ENCODE measurements at places on chromosomes 6 and 20.

GRCh38 chr6:66226109-66226508 is 519.1 kb upstream of the EYS start:
- no peak for DNase-seq

DNA sequence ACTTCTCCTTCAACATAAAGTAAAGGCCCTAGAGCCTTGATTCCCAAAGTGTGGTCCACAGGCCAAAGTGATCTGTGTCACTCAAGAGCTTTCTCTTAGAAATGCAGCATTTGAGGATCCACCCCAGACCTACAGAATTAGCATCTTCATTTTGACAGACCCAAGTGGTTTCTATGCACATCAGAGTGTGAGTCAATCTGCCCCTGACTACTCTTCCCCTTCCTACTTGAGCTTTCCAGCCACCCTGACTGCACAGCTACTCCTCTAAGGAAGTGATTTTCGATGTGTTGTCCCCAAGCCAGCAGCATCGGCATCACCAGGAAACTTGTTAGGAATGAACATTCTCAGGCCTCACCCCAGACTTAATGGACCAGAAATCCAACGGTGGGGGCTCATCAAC is 2.6 kb downstream of the MEP1A start:
- no peak for DNase-seq

DNA sequence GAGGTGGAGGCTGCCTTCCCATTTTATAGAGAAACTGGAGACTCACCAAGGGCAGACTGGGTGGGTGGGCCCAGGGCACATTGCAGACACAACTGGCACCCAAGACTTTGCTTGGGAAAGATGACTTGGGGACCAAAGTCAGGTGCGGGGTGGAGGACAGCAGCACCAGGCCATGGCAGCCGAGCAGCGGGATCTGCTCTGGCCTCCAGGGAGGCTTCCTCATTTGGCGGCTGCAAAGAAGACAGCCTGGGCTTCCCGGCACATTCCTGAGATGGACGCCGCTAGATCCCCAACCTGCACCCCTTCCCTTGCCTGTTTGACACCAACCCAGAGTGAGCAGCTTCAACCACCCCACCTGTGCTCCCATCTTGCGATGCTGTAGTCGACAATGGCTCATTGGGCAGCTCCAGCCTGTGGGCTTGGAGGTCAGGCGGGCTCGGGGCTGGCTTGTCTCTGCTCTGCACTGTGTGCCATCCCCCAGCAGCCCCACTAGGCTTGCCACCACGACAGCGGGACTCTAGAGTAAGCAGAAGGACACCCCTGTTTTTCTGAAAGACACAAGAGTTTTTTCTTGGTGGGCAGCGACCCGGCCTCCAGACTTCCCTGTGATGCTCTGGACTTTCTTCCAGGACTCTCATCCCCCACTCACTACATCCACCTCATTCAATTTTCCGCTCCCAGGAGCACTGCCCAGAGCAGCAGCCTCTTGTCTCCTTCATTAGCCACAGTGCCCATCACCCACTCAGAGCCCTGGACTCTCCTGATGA is 184.9 kb upstream of the CST7 start:
- DNase-seq: no peak

GRCh38 chr6:84645563-84646266 is 118.7 kb downstream of the TBX18 start:
- no peak for DNase-seq

DNA sequence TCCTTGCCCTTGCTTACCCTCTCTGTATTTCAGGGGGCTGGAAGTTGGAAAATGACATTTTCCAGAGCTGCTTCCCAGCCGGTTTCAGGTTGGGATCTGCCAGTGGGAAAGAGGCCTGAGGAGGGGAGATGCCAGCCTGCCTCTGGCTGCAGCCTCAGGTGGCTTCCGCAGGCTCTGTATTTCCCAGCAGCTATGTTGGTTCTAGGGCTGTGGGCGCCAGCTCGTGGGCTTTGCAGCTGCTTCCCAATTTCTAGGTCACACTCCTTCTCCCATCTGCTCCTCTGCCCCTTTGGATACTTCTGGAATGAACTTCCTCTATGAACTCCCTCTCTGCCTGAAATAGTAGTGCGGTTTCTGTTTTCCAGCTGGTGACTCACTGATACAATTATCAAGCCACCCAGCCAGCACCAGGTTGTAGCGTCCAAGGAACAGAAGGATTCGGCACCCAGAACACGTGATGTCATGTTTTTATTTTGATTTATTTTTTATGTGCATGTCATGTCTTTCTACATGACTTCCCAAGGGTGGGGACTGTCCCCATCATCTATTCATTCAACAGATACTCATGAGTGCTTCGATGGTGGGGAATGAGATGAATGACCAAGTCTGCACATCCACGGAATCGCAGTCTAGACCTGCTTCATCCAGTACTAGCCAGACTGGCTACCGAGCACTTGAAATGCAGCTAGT is 38.0 kb downstream of the TGM2 start:
- no peak for DNase-seq

GRCh38 chr6:128964233-128964755 is 81.4 kb downstream of the LAMA2 start:
- DNase-seq: no peak

DNA sequence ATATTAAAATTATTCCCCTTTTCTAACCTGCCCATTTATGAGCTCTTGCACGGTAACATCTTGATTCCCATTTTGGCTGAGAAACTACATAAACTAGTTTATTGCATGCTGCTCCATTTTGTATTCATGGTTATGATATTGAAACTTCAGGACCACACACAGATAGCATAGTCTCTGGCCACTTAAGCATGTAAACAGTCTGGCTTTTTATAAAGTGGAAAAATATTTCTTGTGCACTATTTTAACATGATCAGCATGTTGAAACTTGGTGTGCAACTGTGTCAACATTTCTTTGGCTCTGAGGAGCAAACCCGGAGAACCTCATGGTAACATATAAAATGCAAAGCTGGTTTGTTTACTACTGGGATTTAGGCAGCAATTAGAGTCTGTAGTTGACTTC is 70.7 kb downstream of the SLX4IP start:
- DNase-seq: no peak

DNA sequence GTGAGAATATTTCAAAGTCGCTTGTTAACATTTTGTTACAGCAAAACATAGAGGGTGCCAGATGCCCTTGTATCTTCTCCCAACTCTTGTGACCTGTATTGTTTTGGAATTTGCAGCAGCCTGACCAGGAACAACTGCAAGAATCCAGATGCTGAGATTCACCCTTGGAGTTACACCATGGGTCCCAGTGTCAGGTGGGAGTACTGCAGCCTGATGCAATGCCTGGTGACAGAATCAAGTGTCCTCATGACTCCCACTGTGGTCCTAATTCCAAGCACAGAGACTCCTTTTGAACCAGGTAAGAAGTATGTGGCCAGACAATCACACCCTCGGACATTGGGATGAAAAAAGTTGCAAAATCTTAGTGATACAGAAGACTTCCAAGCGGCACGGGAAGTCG is 79.6 kb upstream of the MAP3K4 start:
- no peak for DNase-seq

- no peak for DNase-seq
Measured at GRCh38 chr6:43019152-43019551, 2.3 kb upstream of the RRP36 start.

GRCh38 chr6:1901556-1901955 is 291.8 kb downstream of the FOXC1 start:
- DNase-seq: no peak

- DNase-seq: no peak
Measured at GRCh38 chr20:33232486-33233072, 3.2 kb upstream of the BPIFA1 start.

DNA sequence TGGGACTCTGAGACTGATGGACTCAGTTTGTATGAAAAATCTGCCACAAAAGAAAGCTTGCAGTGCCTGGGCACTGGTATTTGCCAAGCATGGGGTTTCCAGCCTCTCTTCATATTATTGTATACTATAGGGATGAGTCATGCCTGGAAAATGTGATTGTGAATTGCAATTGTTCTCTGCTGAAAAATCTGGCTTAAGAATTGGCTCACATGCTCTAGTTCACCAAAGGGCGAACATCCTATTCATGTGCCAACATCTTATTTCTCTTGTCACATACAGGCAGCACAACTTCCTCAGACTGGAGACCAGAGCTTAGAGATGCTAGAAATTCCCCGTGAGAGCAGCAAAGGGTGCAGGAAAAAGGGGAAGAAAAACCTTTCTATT is 103.6 kb upstream of the KCNK16 start:
- DNase-seq: no peak

- DNase-seq: no peak
Measured at GRCh38 chr6:158718461-158719046, 68.7 kb downstream of the SYTL3 start.

DNA sequence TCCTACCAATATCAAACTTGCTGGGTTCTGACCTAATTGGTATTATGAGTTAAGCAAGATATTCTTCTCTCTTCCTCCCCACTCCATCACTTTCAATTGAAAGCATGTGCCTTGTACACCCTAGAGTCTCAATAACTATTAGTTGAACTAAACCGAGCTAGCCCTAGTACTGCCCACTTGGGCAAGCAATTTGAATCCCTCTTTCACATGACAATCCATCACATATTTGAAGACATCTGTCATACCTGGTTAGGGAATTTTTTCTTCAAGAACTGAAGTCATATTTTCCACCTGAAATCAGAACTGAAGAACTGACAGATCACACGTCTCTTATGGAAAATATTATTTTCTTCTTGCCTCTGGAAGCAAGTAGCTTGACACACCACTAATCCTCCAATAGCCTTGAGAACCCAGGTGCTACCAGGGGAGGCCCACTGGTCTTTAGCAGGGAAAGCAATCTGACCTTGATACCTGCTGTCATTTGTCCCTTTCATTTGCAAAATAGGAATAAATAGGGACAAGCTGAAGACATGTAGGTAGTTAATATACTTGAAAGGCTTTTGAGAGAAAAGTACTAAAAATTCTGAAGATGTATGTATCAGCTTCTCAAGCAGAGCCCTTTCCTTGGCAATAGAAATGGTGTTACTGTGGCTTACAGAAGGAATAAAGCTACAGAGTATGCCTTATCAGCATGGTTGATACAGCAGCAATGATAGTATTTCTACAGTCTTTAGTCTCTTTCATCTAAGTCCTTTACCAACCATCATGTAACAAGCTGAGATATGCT is 71.4 kb downstream of the GJA10 start:
- DNase-seq: no peak

- no peak for DNase-seq
Measured at GRCh38 chr6:25058941-25059340, 123.2 kb upstream of the RIPOR2 start.

DNA sequence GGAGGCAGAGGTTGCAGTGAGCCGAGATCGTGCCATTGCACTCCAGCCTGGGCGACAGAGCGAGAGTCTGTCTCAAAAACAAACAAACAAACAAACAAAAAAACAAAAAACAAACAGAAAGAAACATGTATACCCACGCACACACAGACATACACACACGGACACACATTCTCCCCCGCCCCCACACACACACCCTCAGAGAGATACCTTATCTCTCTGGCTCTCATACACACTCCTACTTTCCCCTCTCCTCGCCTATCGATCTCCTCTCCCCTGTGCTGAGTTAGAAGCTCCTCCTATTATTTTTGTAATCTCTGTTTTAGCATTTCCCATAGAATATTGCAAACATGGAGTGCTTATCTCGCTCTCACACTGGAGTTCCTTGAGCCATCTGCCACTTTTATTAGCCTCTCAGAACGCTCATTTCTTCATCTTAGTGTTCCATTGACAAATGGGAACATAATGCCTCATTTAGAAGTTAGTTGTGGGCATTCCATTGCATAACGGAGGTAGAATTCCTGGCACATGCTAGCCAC is 144.2 kb upstream of the CITED2 start:
- no peak for DNase-seq

DNA sequence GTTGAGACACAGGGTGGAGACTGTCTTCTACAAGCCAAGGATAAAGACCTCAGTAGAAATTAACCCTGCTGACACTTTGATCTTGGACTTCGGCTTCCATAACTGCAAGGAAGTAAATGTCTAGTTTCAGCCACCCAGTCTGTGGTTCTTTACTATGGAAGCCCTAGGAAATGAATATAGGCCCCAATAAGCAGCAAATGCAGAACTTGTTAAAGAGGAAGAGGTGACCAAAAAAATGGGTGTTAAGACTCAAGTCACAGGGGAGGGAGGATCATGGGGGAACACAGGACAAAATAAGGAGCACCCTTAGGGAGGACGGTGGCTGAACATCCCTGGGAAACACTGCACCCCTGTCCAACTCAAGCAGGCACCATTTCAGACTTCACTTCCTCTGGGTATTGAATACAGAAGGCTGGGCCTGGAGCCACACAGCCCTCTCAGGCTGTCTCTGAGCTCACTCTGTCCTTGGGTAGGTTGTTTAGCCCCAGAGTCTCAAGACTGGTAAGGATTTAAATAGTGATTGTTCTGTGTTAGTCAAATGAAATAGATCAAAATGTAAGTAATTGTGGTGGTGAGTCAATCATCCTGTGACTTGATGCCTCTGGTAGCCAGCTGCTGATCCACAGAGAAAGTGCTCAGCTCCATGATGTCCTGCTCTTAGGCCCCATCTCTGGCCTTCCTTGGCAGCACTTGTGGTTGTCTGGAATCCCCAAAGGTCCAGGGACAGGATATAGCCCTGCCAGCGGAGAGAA is 30.5 kb upstream of the SIRPD start:
- DNase-seq: no peak

DNA sequence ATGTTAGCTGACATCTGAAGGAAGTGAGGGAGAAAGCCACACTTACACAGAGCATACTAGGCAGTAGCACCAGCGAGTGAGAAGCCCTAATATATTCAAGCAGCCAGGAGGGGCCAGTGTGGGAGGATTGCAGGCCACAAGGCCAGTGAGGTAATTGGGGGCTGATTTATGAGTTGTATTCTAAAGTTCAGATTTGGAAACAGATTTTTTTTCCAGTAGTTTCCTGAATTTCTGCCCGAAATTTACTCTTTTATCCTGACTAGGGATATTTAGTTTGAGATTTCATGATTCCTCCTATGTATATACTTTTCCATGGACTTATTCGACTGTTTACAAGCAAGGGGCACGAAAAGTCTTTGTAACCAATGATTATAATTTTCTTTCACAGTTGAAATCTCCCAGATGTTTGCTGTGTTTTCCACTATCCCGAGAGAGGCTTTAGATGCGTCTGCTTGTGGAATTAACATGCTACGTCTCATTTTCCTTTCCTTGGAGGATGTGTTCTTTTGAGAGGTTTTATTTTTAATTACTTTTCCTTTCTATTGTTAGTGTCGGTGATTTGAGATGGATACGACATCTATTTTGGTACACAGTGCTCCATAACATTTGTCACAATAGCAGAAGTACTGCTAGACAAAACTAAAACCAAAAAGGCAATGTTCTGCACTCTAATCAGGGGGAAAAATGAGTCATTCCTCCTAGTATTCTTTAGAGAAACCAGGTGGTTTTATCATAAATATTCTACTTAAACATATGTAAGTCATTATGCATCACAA is 356.3 kb upstream of the HSF2 start:
- no peak for DNase-seq

DNA sequence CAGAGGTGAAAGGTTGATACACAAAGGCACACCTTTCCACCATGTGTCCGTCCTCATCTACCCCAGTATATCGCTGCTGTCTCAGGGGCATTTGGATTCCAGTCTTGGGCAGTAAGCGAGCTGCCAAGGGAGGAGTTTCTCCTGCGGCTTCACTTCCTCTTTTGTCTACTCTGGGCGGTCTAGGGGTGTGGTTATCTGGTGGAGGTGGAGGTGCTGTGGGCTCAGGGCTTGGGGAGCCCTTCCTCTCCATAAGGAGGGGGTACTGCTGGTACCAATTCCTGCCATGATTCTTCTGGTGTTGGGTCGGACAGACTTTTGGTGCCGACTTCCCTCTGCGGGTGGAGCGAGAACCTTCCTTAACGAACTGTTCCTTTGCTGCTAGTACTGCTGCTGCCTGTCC is 31.9 kb upstream of the FABP7 start:
- no peak for DNase-seq

GRCh38 chr6:111952274-111952673 is 79.0 kb upstream of the FYN start:
- DNase-seq: no peak

All from stimulated activated CD4-positive, alpha-beta T cell treated with anti-CD3 and anti-CD28 coated beads, Interleukin-1b, Interleukin-23, amount 100 ng/mL, for 1 hour (primary cell).